ENCODE measurements at places on chromosomes 2 and 18. TPM values are rescaled to one million over a fixed set of nuclear protein-coding genes. Genes with fewer than 3 reads are reported as not detected.

Gene HMSD
- not detected for total RNA-seq

GRCh38 chr2:46960618-46961017 lies 45.0 kb upstream of the MCFD2 start:
- peaks cover 14% of the 10 kb centered on the region for H3K4me1 ChIP-seq
- no peaks in the 10 kb centered on the region for H3K36me3 ChIP-seq

GRCh38 chr2:121263996-121264715 lies 20.8 kb downstream of the TFCP2L1 start:
- DNase-seq, result no peak
- no peaks in the 10 kb centered on the region for H3K36me3 ChIP-seq
- H3K27me3 ChIP-seq, result no peaks in the 10 kb centered on the region
- H3K4me3 ChIP-seq, result no peak overlapping the region
- no peaks in the 10 kb centered on the region for H3K4me1 ChIP-seq

DNA sequence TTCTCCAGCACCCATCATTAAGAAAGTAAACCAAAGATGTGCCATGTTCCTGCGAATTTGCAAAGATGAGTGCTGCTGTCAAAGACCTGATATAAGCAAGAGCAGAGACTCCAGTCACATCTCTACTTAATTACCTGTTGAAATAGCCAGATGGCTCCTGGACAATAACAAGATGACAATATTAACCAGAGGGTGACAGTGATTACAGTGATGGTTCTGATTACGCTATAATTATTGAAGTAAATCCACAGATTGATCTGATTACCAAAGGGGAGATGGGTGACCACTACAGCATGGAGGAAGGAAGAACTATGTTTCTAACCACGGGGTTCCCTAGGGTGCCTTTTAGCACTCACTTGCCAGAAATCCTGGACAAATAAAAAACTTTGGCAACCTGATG lies 36.5 kb upstream of the AFF3 start:
- no peak overlapping the region for H3K4me3 ChIP-seq
- no peaks in the 10 kb centered on the region for H3K27me3 ChIP-seq
- no peaks in the 10 kb centered on the region for H3K4me1 ChIP-seq
- H3K36me3 ChIP-seq, result no peaks in the 10 kb centered on the region
- DNase-seq, result no peak

GRCh38 chr2:126653109-126653508 lies 2.8 kb upstream of the GYPC start:
- no peak overlapping the region for H3K4me3 ChIP-seq
- no peaks in the 10 kb centered on the region for H3K4me1 ChIP-seq
- DNase-seq, result no peak
- no peaks in the 10 kb centered on the region for H3K27me3 ChIP-seq
- H3K27ac ChIP-seq, result no peak overlapping the region
- no peaks in the 10 kb centered on the region for H3K36me3 ChIP-seq
